ENCODE measurements at places on chromosomes 6 and 20.

DNA sequence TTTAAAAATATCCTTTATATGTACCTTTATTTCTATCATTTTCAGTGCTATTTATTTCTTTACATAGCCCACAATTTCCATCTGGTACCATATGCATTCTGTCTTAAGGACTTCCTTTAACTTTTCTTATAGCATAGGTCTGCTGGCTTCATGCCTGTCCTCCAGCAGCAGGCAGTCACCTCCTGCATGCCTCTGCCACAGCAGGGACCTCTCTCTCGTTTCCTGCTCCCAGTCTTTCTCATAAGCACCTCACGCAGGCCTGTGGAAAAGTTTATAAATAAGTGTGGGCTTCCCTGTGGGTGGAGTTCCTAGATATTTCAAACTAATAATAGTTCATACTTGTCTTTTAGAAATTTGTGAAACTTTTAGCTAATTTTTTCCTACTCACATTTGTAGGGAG, 133.9 kb downstream of the KCNQ5 start:
- no peak for DNase-seq

DNA sequence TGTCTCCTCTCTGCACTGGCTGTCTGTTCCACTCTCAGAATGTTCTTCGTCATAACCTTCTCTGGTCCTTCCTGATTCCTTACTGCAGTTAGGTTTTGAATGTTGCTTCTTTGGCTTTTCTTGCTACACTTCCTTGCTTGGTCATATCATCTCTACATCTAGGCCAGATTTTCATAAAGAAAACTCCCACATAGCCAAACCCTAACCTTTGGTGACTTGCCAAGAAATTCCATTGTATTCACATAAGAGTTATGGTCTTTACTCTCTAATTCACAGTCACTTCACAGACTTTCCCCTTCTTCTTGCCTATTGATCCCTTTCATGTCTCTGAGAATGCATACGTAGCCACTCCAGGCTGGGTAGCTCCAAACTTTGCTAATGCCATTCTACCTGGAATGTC, 41.9 kb upstream of the SIM1 start:
- no peak for DNase-seq

GRCh38 chr6:48689498-48689897, 578.5 kb upstream of the PTCHD4 start:
- DNase-seq: no peak

- no peak for DNase-seq
These were observed 125.2 kb downstream of the TSHZ2 start for GRCh38 chr20:53097371-53097770.

DNA sequence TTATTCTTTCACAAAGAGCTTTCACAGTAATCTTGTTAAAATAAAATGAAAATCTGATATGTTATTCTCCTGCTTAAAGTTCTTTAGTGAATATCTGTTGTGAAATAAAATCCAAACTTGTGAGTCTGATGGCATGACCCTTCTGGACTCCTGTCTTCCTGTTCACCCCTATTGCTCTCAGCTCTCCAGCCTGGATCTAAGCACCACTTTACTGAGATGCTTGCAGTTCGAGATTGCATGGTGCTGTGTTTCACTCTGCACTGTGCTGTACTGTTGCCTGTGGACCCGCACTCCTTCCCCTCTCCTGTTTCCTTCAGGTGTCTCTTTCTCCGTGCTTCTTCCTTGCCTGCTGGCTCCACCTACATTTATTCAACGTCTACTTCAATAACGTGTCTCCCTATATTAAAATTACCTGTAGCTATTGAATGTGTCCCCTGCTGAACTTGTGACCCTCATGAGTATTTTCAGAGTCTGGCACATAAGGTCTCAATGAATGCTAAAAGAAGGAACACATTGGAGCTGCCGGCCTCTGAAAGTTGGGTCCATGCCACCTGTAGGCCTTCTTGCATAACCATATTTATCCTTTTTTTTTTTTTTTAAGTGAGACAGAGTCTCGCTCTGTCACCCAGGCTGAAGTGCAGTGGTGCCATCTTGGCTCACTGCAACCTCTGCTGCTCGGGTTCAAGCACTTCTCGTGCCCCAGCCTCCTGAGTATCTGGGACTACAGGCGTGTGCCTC, 100.1 kb downstream of the ARID1B start:
- no peak for DNase-seq

DNA sequence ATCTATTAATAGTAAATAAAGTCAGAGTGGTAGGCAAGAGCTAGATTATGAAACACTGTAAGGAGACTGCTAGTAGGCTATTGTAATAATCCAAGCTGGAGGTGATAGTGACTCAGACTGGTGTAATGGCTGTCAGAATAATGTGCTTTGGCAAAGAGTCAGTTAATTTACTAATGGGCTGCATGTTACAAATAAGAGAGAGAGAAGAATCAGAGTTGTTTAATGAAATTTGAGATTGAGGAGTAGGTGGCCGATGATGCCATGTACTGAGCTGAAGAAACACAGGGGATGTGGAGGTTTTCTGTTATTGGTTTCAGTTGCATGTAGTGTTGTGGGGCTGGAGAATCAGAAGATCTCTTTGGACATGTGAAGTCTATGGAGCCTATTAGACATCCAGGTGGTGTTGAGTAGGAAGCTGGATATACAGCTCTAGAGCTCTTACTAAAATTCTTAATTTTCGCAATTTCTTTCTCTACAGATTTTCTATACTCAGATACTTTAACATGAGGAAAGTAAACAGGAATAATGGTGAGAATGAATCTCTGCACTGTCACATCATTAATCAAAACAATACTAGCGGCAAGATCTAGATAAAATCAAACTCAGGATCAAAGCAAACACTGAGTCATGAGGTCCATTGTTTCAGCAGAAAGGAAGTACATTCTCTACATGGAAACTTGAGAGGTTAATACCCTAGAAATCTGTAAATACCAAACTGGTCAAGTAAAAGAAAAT, 167.7 kb downstream of the SIM1 start:
- no peak for DNase-seq

DNA sequence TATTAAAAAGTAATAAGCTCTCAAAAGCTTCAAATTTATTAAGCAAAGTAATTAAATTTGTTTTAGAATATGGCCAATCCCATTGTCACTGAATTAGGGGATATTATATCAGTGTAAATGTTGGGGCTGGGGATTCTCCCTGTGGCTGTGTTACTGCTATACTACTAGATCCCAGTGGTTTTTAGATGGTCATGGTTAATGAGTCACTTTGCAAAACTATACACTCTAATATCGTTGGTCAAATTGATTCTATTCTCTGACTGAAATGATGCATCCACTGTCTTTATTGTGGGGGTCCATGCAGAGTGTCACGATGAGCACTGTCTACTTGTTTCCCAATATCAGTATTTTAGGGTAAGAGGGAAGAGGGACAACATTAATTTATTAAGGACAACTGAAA, 336.9 kb upstream of the PREP start:
- DNase-seq: no peak

DNA sequence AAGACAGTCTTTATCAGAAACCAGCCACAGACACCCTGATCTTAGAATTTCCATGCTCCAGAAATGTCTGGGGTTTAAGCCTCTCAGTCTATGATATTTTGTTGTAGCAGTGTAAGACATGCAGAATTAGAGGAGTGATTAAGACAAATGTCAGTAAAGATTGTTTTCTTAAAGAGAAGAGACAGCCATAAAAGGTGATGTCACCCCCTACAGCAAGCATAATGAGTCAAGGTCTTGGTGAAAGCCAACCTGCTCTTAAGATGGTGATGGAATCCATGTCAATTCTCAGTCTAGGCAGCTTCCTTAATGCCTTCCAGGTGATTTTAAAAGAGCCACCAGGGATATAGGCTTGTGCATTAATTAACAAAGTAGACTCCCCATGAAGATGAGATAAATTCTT, 849.9 kb upstream of the EPHA7 start:
- DNase-seq: no peak

DNA sequence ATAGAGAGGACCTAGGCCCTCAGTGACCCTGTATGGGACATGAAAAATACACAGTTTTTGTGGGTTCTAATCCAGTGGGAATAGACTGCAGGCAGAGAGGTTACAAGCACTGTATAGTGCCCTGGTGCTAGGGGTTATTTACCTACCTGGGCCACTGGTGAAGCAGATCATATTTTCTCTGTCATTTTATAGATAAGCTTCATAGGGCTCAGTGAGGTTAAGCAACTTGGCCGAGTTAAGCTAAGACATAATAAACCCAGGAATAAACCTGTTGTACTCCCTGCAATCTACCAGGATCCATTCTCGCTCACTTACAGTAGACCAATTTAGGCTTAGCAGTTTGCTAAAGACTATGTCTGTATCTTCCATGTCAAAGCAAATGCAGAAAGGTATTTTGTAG, 340.6 kb upstream of the KHDRBS2 start:
- no peak for DNase-seq

- DNase-seq: no peak
These were observed 150.7 kb upstream of the MLN start for GRCh38 chr6:33954453-33954852.

- no peak for DNase-seq
These were observed 50.6 kb downstream of the LAMA4 start for GRCh38 chr6:112203577-112204349.

- no peak for DNase-seq
These were observed 13.8 kb upstream of the GTF3C6 start for GRCh38 chr6:110944681-110945151.

DNA sequence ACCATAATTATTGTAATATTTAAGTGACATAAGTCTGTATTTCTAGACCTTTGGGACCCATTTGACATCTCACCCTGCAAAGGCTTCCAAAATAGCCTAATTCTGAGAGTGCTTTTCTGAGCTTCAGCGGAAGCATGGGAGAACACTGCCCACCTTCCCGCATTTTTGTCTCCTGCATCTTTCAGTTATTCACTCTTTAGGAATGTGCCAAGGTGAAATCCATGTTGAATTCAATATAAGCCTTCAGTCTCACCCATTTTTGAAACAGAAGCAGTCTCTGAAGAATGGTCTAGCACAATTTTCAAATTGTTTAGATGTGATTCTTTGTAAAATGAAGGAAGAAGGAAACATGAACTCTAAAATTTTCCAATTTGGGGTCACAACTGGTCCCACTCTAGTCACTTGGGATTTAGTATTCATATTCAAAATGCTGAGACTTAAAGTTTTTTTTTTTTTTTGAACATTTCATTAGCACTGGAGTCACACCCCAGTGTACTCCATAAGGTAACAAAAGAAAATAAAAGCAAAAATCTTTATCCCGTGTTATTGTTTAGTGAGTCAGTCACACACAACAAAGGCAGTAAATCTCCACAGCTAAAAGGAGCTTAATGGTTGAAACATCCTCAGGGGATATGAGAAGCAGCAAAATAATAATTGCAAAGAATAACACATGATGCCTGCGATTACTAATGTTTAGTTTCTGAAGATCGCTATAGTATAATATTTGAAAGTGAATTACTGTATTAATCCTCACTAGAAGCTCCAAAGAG, 479.9 kb upstream of the BTBD3 start:
- DNase-seq: no peak

DNA sequence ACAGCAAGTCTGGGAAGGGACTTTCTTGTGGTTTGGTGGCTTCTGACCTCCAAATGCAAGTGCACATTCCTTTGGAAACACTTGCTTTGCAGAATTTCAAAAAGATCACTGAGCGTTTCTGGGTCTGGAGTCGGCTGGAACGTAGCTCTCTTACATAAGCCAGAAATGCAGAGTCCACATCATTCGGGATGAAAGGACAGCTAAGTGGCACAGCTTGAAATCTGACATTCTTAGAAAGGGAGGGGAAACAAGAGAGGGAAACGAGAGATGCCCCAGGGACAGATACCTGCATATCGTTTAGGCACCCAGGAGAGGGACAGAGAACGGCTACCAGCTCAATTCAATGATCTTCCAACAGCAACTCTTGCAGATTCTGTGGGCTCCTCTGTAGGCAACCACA, 118.7 kb downstream of the NFATC2 start:
- no peak for DNase-seq

DNA sequence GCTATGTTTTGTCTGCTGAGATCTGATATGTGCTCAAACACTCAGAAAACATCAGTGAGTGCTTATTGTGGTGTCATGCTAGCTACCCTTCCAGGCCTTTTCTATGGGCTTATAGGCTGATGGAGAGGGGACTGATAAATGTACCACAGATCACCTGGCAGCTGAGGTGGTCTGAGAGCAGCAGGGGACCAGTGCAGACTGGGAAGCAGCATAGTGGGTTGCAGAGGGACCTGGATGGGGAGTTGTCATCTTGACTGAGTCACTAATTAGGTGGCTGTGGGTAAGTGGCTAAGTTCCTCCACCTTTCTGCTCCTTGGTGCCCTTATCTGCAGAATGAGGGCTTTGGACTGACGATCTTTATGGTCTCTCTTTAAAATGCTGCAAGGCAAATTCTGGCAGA, 2.8 kb downstream of the TMEM200A start:
- DNase-seq: no peak

DNA sequence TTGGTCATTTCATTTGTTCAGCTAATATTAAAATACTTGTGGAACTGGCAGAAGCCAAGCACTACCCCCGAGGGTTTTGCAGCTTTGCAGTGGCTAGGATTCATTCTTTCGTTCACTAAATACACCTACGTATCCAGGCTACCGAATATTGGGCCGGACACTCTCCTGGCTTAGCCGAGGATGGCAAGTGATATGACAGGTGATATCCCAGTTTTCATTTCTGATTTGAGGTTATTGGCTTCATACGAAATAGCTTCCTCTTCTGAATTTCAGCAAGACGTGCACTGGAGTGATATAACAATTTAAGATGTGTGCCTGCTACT, 536 bp upstream of the MTFR2 start:
- DNase-seq: no peak

GRCh38 chr6:108294297-108294726, 542 bp upstream of the AFG1L start:
- DNase-seq: no peak

DNA sequence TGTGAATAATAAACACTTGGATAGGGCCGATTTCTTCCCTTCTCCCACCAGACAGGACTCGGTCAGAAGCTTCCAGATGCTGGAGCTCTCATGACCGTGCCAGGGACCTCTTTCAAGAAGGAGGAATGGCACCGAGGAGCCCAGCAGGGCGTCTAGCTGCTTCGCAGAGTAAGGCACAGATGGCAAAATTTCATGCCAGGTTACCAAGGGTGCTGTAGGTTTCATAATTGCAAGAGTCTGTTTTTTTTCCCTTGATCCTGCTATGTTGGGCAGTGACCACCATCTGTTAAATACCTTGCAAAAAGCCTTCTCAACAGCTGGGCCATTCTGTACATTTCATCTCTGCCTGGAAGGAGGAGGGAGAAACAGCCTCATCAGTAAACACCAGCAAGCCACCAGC, 111.8 kb downstream of the EDN3 start:
- DNase-seq: no peak

DNA sequence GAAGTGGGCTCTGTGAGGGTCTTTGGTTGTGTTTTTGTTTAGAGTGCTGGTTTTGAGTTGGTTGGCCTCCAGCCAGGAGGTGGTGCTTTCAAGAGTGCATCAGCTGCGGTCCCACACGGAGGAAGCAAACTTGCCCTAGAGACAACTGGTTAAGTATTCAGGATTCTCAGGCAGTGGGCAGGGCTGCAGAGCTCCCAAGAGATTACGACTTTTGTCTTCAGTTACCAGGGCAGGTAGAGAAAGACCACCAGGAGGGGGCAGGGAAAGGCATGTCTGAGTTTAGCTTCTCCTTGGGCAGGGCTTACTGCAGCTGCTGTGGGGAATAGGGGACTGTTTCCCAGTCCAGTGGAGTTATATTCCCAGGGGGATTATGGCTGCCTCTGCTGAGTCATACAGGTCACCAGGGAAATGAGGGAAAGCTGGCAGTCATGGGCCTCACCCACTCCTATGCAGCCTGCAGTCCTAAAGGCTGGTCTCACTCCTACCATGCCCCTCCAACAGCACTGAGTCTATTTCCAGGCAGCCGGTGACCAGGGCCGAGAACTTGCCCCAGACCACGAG, 64.3 kb downstream of the TTI1 start:
- DNase-seq: no peak

GRCh38 chr6:11527274-11527870, 10.2 kb upstream of the TMEM170B start:
- DNase-seq: no peak

Measured in stimulated activated CD8-positive, alpha-beta memory T cell treated with anti-CD3 and anti-CD28 coated beads, Interleukin-15, amount 100 ng/mL, for 24 hours (primary cell).